Stimulated activated CD8-positive, alpha-beta memory T cell treated with anti-CD3 and anti-CD28 coated beads, Interleukin-7, amount 100 ng/mL, for 1 hour (primary cell): ENCODE measurements at places on chromosomes 4 and X.

- no peak for DNase-seq
Observed at GRCh38 chr4:154622598-154622997, 10.1 kb upstream of the FGG start.

DNA sequence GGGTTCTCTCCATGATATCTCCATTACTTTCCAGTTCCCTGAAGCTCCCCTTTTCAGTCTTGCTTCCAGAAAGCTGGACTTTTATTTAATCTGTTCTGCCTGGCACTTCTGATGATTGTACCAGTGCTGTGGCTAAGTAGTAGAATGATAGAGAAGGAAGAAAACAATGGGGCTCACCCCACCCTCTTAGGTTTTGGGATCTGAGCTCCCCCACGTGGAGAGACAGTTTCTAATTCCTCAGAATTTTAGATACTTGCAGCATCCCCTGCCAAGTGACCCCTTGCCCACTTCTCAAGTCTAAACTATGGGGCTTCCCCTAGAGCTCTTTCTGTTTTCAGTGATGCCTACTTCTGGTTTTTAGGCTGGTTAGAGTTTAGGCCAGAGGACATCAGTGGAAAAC is 73.9 kb downstream of the GC start:
- no peak for DNase-seq

DNA sequence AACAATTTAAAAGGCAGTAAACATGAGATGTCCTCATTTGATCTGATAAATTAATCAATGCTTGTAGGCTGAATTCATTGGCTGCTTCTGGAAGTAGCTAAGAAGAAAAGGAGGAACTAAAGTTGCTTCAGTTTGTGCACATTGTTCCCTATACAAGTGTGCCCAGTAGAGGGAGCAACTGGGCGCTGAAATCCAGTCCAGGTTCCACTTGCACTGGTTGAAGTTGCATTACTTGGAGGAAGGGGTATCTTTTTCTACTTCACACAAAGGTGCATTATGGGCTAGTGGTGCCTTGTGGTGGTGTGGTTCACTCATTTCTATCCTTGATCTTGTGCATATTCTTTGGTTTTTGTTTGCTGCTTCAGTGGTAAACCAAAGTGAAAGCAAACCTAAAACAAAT is 67.9 kb upstream of the SOX3 start:
- DNase-seq = no peak

DNA sequence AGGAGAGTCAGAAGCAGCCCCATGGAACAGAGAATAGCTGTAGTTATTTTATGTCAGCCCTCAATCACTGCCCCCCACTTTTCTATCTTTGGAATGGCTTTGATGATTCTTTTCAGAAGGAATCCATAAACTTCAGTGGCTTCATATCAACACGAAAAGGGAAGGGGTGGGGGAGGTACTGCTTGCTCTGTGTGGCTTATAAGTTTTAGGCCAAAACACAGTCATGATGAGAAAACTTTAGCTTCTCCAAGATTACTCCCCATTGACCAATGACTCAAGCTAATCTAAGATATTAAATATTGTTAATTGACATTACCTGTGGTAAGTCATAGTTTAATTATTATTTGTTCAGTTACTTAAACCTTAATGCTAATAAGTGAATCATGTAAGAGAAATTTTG is 669.6 kb upstream of the FAM241A start:
- DNase-seq = no peak

GRCh38 chr4:16157609-16158503 is 68.4 kb downstream of the TAPT1 start:
- no peak for DNase-seq

- no peak for DNase-seq
Observed at GRCh38 chr4:141680060-141680459, 43.7 kb downstream of the IL15 start.

- no peak for DNase-seq
Observed at GRCh38 chrX:42567268-42567667, 210.7 kb downstream of the PPP1R2C start.

GRCh38 chrX:7139202-7140081 is 8.1 kb upstream of the STS start:
- DNase-seq = no peak

GRCh38 chrX:27350476-27350875 is 112.7 kb downstream of the PPP4R3C start:
- no peak for DNase-seq

DNA sequence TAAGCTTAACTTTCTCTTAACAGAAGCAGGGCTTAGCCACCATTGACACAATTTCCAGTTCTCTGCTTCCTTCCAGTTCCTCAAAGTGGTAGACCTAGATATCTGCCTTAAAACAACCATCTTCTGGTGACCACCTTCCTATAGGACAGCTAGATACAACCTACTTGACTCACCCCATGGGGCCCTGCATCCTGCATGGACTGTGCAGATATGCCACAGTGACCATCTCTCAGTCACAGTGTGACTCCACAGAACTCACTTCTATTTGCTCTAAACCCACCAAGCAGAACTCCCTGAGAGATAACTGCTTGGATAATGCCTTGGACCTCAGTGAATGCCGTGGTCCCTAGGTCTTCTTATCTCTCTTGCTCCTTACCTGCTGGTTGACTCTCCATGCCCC is 621.6 kb downstream of the IQCM start:
- DNase-seq = no peak

- no peak for DNase-seq
Observed at GRCh38 chrX:24676403-24677024, 17.2 kb upstream of the POLA1 start.

DNA sequence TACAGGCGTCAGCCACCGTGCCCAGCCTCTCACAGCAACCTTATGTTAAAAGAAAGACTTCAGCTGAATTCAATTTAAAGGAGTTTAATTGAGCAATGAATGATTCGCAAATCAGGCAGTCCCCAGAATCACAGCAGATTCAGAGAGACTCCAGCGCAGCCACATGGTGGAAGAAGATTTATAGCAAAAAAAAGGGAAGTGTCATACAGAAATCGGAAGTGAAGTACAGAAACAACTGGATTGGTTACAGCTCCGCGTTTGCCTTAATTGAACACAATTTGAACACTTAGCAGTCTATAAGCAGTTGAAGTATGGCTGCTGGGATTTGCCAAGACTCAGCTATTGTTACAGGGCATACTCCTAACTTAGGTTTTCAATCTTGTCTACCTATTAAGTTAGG is 19.8 kb downstream of the CENPVL3 start:
- DNase-seq = no peak

DNA sequence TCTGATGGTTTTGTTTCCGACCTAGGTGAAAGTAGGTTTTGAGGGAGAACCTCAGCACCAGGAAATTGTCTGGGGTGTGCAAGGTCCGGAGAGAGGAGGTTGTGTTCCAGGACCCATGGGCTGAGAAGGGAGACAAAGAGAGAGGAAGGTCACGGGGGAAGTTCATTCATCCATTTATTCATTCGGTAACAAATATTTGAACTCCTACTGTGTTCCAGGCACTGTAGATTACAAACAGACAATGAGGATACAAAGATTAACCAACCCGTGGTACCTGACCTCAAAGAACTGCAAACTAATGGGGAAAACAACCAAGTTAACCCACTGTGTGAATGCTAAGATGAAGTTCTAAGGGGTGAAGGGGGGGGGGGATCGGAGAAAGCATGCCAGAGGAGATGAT is 1.8 kb upstream of the GPC3 start:
- DNase-seq = no peak

- no peak for DNase-seq
Observed at GRCh38 chr4:40870150-40870549, 120.4 kb downstream of the NSUN7 start.
